DND-41 (cell line): ENCODE measurements at places on chromosomes 5 and 9.

DNA sequence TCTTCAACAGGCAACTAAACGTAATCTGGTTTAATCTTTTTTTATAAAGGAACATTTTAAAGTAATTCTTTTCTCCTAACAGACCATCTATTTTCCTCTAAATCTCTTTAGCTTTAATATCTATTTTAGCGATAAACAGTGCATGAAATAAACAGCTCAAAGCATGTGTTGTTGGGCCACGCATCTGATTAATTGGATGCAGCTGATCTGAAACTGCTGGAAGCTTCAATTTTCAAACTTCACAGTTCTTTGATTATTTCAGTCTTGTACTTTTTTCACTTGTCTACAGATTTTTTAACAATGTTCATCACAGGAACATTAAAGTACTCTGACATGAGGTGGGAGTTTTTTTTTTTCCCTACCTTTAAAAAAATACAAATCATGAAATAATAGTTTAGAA, 443.6 kb downstream of the HCN1 start:
- no peak for DNase-seq
- no peaks in the 10 kb centered on the region for H3K4me1 ChIP-seq
- no peak overlapping the region for H3K27ac ChIP-seq
- no peak overlapping the region for H3K4me3 ChIP-seq
- no peaks in the 10 kb centered on the region for H3K36me3 ChIP-seq

- no peak overlapping the region for H3K4me3 ChIP-seq
- H3K27ac ChIP-seq, result no peak overlapping the region
- DNase-seq, result no peak
- H3K27me3 ChIP-seq, result peaks cover 8% of the 10 kb centered on the region
- H3K36me3 ChIP-seq, result no peaks in the 10 kb centered on the region
- no peaks in the 10 kb centered on the region for H3K4me1 ChIP-seq
Observed at GRCh38 chr5:39624268-39624886, 199.6 kb upstream of the DAB2 start.

DNA sequence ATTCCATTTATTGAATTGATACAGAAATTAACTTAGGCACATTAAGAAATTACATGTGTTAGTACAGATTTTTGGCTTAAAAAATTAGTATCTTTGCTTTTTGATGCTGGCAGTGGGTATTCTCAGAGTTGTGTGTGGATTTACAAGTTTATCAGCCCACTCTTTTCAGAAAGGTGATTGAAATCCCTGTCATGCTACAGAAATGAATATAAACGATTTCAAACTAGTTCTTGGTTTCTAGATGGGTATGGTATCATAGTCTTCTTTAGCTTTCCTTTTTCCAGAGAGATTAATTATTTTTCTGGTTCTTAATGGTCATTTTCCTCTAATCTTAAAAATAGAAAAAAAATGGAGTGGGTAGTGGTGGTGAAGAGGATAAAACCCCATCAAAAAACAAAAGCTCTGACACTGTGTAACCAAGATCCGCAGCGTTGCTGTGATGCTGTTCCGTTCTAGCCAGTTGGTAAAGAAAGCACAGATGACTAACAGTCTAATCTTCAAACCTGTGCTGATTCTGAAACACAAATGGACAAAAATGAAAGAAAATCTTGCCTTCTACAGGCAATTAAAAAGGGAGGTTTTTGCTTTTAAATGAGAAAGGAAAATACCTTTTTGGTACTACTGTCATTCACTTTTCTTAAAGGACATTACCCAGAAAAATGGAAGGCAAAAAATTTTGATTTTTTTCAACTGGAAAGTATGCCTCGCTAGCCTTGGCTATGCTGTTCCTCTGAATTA, 5.2 kb downstream of the LRRTM2 start:
- no peak overlapping the region for H3K27ac ChIP-seq
- H3K4me1 ChIP-seq, result no peaks in the 10 kb centered on the region
- no peak for DNase-seq
- H3K4me3 ChIP-seq, result no peak overlapping the region
- H3K27me3 ChIP-seq, result no peaks in the 10 kb centered on the region

GRCh38 chr9:91807643-91808246, 142.3 kb downstream of the ROR2 start:
- no peak overlapping the region for H3K4me3 ChIP-seq
- H3K27me3 ChIP-seq, result peaks cover 8% of the 10 kb centered on the region
- no peaks in the 10 kb centered on the region for H3K4me1 ChIP-seq
- H3K36me3 ChIP-seq, result no peaks in the 10 kb centered on the region
- H3K27ac ChIP-seq, result no peak overlapping the region

DNA sequence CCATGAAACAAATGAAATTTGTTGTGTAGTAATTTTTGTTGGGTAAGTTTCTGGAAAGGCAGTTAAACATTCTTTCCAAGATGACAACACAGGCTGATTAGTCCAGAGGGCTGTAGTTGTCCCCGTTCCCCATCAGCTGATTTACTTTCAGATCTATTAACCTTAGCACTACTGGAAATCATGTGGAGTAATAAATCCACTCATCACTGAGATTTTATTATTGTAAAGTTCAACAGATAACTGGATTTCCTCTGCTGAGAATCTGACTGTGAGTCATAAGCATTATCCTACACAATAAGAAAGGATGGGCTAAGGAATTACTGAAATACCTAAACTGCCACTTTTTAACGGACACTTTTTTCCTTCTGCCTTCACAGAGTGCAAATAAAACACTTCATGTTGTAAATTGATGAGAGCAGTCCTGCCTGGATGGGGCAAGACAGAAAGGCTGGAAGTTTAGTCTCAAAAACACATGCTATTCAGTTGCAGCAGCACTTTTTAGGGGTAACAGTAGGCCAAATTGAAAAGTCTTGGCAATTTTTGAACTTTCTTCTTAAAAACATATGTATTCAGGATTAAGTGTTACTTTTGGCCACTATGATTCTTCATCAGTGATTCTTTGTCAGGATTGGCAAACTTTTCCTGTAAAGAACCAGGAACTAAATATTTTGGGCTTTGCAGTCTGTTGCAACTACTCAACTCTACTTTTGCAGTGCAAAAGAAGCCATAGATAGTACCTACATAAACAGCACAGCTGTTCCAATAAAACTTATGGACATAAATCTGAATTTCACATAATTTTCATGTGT, 7.0 kb downstream of the STOM start:
- H3K36me3 ChIP-seq, result no peaks in the 10 kb centered on the region
- no peak for DNase-seq
- no peak overlapping the region for H3K27ac ChIP-seq
- peaks cover 19% of the 10 kb centered on the region for H3K27me3 ChIP-seq

DNA sequence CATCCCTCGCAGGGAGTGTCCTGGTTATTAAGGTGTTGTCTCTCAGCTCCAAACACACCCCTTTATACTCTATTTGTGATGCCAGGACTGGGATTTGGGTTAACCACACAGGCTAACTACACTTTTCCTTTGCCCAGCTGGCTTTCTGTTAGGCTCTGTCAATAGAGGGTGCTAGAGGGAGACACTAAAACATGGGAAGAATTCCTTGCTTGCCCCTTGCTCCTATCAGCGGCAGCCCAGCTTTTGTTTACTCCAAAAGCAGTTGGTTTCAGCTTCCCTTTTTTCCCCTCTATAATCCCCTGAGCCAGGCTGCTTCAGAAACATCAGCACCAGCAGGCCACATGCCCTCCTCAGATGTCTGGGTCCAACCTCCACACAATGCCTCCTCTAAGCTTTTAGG, 297.1 kb downstream of the KCTD16 start:
- H3K27me3 ChIP-seq, result peaks cover 5% of the 10 kb centered on the region
- no peak overlapping the region for H3K4me3 ChIP-seq
- H3K27ac ChIP-seq, result no peak overlapping the region
- H3K36me3 ChIP-seq, result no peaks in the 10 kb centered on the region
- no peak for DNase-seq
- H3K4me1 ChIP-seq, result no peaks in the 10 kb centered on the region

- H3K27me3 ChIP-seq, result no peaks in the 10 kb centered on the region
- DNase-seq, result no peak
- no peaks in the 10 kb centered on the region for H3K4me1 ChIP-seq
Observed at GRCh38 chr5:27701931-27702903, 663.8 kb upstream of the CDH9 start.

DNA sequence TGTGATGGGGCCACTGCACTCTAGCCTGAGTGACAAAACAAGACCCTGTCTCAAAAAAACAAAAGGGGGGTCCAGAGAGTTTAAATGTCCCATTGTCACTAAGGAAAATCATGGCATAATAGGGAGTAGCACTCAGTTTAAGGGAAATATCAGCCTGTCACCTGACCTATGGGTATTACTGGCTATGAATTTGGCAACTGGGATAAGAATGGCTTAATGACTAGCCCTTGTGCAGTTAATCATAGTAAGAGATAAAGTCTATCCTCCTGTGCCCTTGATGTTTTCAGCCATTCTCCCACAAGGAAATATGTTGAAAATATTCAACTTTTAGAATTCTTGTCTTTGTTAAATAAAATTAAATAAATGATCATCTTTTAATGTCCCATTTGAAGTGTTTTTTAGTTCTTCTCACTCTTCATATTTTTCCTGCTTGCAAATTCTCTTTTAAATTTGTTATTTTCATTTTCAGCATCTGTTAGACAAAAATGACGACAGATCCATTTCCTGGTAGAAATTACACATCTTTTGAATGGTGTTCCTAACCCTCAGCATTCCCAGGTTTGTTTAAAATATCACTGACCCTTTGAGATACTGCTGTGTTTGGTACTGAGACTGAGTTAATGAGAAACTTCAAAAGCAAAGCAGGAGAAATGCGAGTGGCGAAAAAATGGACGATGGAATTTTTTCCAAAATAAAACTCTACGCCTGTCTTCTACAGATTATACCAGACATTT, 191.4 kb downstream of the ARHGAP26 start:
- no peak for DNase-seq
- no peak overlapping the region for H3K4me3 ChIP-seq
- no peak overlapping the region for H3K27ac ChIP-seq
- no peaks in the 10 kb centered on the region for H3K36me3 ChIP-seq
- no peaks in the 10 kb centered on the region for H3K27me3 ChIP-seq

GRCh38 chr9:110672873-110673510, 4.4 kb downstream of the MUSK start:
- H3K4me1 ChIP-seq, result no peaks in the 10 kb centered on the region
- no peak overlapping the region for H3K4me3 ChIP-seq
- no peak for DNase-seq

- H3K27ac ChIP-seq, result no peak overlapping the region
- H3K4me1 ChIP-seq, result no peaks in the 10 kb centered on the region
- no peaks in the 10 kb centered on the region for H3K36me3 ChIP-seq
Observed at GRCh38 chr9:106583751-106584150, 279.2 kb upstream of the ZNF462 start.

DNA sequence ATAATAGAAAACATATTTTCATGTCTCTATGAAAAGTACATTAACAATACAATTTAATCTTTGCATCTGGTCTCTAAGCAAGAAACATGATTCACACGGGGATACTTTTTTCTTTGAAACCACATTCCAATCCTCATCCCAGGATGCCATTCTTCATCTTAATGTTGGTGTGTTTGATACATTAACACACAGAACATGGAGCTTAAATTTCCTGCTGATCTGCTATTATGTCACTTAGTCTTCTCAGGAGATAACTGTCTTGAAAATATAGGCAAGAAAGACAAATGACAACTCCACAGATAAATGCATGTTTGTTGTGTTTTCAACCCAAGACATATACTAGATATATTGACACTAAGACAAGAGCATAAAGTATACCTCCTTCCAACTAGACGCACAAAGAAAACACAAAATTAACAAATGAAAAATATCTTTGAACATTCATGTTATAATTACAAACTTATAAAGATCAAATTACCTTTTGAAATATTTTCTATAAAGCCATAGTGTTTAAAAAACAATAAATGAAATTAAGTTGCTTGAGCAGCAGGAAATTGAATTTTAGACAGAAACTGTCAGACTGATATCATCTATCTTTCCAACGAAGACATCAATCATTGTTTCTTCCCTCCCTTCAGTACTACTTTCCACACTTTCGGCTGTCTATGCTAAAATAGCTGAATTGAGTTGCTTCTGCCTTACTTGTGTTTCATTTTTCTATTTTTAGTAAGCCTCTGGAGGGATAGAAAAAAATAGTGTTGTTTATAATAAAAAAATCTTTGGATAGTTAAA, 1676.7 kb upstream of the CDH9 start:
- H3K36me3 ChIP-seq, result no peaks in the 10 kb centered on the region
- H3K27me3 ChIP-seq, result no peaks in the 10 kb centered on the region
- DNase-seq, result no peak
- H3K4me3 ChIP-seq, result no peak overlapping the region
- H3K4me1 ChIP-seq, result no peaks in the 10 kb centered on the region

- H3K4me3 ChIP-seq, result no peak overlapping the region
- H3K27ac ChIP-seq, result no peak overlapping the region
- no peaks in the 10 kb centered on the region for H3K27me3 ChIP-seq
- no peaks in the 10 kb centered on the region for H3K36me3 ChIP-seq
Observed at GRCh38 chr5:9072701-9073100, 473.2 kb downstream of the SEMA5A start.

DNA sequence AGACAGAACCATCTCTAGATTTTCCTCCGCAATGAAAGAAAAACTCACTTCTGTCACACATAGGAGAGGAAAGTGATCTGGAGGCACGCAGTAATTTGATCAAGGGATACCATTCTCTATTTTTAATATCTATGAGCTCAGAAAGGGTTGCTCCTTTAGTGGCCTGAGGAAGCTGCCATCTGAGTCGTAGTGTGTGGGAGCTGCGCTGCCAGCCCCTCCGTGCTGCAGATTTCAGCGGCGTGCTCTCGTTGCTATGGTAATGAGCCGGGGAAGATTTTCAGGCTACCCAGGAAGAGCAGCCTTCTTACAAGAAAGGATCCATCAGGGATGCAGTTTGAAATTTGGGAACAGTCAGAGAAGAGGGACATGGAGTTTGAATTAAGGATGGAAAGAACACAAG, 17.1 kb upstream of the GOLM1 start:
- no peak for DNase-seq
- no peaks in the 10 kb centered on the region for H3K36me3 ChIP-seq
- H3K4me1 ChIP-seq, result no peaks in the 10 kb centered on the region
- H3K4me3 ChIP-seq, result no peak overlapping the region
- no peaks in the 10 kb centered on the region for H3K27me3 ChIP-seq

GRCh38 chr5:172441262-172441751, 13.0 kb downstream of the SH3PXD2B start:
- H3K36me3 ChIP-seq, result no peaks in the 10 kb centered on the region
- H3K4me1 ChIP-seq, result no peaks in the 10 kb centered on the region
- no peak overlapping the region for H3K4me3 ChIP-seq
- DNase-seq, result no peak
- H3K27ac ChIP-seq, result no peak overlapping the region

DNA sequence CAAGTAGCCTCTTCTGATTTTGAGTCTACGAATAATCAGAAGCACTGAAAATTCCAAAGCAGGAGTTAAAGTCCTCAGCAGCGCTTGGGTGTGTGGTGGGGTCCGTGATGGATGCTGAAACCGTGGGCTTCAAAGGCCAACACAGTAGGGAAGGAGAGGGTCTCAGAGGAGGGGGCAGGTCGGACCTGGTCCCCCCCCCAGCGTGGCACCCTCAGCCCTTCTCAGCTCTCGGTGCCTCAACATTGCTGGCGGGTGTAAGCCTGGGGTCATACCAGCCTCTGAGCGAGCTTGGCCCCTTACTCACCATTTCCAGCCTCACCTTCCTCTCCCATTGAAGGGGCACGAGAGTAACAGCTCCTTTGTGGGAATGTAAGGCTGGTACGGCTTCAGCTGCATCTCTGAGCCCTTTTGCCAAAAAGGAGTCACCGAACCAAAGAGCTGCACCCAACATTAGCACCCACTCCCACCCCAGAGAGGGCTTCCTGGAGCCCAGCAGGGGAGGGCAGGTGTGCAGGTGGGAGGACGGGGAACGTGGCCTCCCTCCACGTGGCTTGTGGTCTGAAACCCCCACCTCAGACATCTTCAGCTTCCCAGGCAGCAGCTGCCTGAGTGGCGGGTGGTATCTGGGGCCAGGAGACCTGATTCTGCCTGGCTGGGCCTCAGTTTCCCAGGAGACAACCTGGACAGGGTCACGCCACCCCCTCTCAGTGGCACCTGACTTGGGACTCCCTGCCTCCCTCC, 6.7 kb upstream of the LCN1 start:
- no peak overlapping the region for H3K4me3 ChIP-seq
- no peaks in the 10 kb centered on the region for H3K36me3 ChIP-seq
- DNase-seq, result no peak
- H3K27ac ChIP-seq, result no peak overlapping the region
- H3K4me1 ChIP-seq, result no peaks in the 10 kb centered on the region
